Anterior cingulate cortex (tissue), 58 donors: ENCODE measurements at places on chromosomes 7 and 10.
A peak's percentile ranks its signal among the peaks of the same experiment; 100 is the strongest.

- no peak for DNase-seq
Measured at GRCh38 chr10:69123306-69123746, 652 bp upstream of the VPS26A start.

DNA sequence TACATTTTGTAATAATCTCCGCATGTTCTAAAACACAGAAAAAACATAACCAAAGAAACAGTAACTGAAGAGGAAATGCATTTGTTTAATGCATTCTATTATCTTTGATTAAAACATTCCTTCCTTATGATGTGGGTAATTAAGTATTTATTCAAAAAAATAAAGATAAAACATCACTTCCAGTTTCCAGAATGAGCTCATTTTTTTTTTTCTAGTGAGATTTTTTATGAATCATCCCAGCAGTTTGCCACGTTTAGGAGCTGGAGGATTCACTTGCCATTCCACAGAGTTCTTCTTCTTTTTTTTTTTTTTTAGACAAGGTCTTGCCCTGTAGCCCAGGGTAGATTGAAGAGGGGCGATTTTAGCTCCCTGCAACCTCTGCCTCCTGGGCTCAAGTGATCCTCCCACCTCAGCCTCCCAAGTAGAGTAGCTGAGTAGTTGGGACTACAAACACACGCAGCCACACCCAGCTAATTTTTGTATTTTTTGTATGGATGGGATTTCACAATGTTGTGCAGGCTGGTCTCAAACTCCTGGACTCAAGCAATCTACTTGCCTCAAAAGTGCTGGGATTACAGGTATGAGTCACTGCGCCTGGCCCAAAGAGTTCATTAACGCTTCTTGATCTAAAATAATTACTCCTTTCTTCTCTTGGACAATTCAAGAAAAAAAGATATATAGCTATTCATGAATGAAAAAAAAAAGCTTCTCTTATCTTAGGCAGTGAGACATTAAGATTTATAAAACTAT, 177.3 kb downstream of the DKK1 start:
- no peak for DNase-seq

DNA sequence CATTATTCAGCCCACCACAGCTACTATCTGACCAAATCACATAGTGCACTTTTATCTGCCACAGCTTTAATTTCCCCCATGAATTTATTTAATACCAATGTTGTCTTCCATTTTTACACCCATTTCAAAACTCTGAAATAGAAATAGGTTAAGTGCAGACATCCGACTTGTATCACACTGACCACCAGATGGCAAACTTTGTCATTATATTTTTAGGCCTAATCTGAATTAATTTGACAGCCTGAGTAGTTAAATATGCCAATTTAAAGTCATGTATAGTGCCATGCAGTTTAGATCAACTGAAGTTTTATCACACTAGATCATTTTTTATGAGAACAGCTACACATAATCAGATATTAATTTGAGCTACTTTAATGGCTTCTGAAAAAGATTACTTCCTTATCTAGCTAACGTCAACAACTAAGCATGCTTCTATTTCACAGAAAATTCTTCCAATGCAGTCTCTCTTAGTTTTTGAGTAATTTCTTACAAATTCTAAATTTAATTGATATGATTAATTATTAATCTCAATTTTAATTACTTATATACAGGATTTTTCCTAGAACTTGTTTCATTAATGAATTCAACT, 566.4 kb downstream of the GFRA1 start:
- DNase-seq = no peak

GRCh38 chr10:78529262-78529661, 495.6 kb downstream of the RPS24 start:
- DNase-seq = no peak

- DNase-seq = no peak
Measured at GRCh38 chr10:98910048-98910447, 325.6 kb downstream of the HPSE2 start.

- no peak for DNase-seq
Measured at GRCh38 chr7:110831419-110831818, 259.5 kb upstream of the LRRN3 start.

- no peak for DNase-seq
Measured at GRCh38 chr10:14378387-14378960, 47.8 kb upstream of the FRMD4A start.

- DNase-seq = no peak
Measured at GRCh38 chr7:127770885-127771284, 118.9 kb downstream of the SND1 start.

DNA sequence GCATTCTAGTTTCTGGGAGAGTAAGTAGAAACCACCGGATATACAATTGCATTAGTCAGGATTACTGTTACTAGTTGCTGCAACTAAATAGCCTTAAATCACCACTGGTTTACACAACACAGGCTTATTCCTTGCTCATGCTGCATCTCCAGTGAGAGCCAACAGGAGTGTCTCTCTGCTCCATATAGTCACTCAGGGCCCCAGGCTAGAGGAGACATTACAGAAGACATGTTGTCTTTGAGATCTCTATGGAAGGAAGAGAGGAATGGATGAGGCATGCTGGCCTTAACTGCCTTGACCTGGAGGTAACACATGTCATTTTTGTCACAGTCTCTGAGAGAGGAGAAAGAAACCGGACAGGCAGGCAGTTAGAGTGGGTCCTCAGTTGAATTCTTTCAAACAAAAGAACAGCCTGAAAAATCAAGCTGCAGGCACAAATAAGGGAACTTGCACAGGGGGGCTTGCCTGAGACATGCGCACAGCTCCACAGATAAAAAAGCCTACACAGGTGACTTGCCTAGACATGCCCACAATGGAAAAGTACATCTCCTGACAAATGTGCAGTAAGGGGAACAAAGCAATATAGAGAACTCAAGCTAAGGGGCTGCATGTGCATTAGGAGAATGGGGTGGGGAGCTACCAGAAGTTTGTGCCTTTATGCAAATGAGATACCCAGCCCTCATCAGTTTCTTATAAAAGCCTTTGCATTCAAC, 348.0 kb downstream of the TYW1 start:
- no peak for DNase-seq

GRCh38 chr7:45715471-45716352, 141.5 kb downstream of the ADCY1 start:
- no peak for DNase-seq

DNA sequence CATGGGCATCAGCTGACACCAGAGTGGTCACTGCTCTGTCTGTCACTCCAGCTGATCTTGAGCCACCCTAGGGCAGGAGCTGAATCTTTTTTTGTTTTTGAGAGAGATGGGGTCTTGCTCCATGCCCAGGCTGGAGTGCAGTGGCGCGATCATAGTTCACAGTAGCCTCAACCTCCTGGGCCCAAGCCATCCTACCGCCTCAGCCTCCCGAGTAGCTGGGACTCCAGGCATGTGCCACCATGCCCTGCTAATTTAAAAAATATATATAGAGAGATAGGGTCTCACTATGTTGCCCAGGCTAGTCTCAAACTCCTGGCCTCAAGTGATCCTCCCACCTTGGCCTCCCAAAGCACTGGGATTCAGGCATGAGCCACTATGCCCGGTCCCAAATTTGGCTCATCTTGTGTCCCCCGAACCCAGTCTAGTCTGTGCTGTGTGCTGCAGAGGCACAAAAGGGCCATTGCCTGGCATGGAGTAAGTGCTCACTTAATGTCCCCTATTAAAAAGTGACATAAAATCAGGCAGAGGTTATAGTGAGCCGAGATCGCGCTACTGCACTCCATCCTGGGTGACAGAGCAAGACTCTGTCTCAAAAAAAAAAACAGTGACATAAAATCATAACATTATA, 8.1 kb upstream of the FZD9 start:
- DNase-seq = no peak

- no peak for DNase-seq
Measured at GRCh38 chr10:48759113-48759901, 74.6 kb downstream of the WDFY4 start.

GRCh38 chr7:40014376-40014775, 64.3 kb downstream of the CDK13 start:
- no peak for DNase-seq

GRCh38 chr7:28155019-28155660, 25.5 kb downstream of the JAZF1 start:
- DNase-seq = no peak

DNA sequence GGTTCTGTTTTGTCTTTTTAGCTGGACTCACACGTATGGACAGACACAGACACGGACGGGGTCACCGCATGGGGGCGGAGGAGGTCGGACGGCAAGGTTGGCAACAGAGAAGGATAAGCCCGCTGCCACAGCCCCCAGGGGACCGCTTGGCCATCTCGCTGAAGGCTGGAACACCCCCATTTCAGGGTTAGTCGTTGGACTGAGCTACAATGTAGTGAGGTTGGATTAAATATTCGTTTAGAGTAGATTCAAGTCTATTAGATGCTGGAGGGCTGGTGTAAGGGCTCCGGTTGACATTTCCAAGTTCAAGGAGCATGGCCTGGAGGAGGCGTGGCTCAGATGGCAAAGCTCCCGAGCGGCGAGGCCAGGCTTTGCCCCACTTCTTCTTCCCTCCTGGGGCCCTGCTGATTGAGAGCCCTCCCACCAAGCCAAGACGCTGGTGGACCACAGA, 35.2 kb downstream of the PPIF start:
- no peak for DNase-seq

- no peak for DNase-seq
Measured at GRCh38 chr7:50474382-50475160, 24.4 kb upstream of the FIGNL1 start.

- DNase-seq = no peak
Measured at GRCh38 chr10:69665474-69666320, 35.6 kb downstream of the FAM241B start.

DNA sequence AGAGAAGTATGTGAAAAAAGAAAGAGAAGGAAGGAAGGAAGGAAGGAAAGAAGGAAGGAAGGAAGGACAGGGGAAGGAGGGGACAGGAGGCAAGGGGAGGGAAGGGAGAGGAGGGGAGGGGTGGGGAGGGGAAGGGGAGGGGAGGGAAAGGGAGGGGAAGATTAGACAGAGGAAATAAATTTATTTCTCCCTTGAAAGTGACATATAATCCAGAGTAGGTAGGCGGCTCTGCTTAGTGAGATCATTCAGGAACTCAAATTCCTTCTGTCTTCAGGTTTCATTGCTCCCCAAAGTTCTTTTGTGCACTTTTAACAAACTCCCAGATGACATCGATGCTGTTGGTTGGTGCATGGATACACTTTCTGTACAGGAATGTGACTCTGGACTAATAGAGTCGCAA, 594.7 kb upstream of the STEAP1 start:
- no peak for DNase-seq

- DNase-seq = no peak
Measured at GRCh38 chr10:121598263-121599249, at the start of gene FGFR2. Gene FGFR2, minus strand, starts transcription at chr10:121598444. Its CDS starts 4,627 bp downstream, at chr10:121593817.

- DNase-seq = no peak
Measured at GRCh38 chr10:27188897-27189296, 33.7 kb downstream of the MASTL start.

- DNase-seq = no peak
Measured at GRCh38 chr10:1365540-1366321, 309.5 kb downstream of the WDR37 start.

DNA sequence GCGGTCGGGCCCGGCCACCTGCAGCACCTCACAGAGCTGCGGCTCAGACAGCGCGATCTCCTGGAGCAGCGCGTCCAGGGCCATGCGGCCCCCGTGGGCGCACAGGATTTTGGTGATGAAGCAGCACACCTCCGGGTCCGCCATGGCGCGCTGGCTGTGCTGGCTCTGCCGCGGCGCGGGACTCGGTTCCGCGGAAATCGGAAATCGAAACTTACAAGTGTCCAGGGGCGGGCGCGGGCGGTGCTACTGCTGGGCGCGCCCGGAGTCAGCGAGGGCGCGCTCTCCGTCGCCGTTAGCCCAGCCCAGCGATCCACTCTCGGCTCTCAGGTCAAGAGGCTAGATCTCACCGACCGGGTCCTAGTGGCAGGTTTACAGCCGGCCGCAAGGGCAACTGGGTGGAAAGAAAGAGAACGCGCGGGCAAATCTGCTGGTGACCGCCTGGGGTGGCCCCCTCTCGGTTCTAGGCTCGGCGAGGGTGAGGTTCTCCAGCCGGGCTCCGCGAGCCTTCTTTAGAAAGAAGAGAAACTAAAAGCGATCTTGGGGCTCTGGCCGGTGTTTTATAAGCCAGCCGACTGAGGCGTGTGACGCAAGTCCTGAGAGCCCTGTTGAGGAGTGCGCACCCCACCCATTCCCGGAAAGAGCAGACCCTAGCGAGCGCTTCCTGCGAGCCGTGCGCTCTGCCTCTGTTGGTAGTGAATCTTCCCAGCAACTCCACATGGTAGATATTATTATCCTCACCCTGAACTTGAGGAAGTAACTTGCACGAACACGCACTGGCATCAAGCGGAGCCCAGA, at the start of gene ZC3HAV1:
TSS of gene ZC3HAV1 (minus strand) at position 533 of the 795 bp plus-strand sequence. CDS start at position 144, 389 bp downstream.
- peak; percentile 29 for DNase-seq

GRCh38 chr7:130655286-130655685, 13.3 kb downstream of the COPG2 start:
- DNase-seq = no peak

DNA sequence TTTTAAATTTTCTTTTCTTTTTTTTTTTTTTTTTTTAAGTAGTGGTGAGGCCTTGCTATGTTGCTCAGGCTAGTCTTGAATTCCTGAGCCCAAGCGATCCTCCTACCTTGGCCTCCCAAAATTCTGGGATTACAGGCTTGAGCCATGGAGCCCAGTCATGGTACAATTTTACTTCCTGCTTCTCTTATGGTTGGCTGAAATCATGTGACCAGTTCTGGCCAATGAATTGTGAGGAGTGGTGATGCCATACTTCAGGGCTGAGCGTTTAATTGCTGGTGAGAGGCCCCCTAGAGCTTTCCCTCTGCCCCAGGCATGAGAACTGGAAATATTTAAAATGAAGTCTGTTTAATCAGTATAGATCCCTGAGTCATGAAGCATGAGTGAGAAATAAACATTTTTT, 22.2 kb upstream of the BAIAP2L1 start:
- no peak for DNase-seq

DNA sequence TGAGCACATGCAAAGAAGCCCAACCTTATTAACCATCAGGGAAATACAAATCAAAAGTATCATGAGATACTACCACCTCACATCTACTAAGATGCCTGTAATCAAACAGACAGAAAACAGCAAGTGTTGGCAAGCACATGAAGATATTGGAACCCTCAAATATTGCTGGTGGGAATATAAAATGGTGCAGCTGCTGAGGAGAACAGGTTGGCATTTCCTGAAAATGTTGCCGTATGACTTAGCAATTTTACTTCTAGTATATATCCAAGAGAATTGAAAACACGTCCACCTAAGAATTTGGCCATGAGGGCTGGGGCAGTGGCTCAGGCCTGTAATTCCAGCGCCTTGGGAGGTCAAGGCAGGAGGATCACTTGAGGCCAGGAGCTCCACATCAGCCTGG, 39.4 kb upstream of the TNRC18 start:
- no peak for DNase-seq

DNA sequence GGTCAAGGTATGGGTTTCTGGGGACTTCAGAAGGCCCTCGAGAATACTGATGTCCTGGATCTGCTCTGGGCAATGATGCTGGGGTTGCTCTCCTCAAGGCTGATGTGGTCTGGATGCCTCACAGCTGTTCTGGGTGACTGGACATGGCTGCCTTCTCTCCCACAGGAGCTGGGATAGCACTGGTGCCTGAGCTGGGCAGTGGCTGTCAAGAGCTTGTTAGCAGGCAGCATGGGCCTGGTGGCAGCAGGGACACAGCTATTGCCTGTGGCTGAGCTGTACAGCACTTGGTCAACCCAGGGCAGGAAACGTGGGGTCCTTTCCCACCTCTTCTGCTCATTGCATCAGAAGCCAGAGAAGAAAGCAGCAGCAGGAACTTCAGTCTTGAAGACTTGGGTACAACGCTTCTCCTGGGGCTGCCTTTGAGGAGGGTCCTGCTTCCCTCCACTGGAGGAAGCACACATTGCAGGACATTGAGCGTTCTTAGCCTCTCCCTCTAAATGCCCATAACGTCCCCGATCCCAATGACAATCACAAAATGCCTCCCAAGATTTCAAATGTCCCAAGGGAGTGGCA, 13.0 kb downstream of the ADCYAP1R1 start:
- no peak for DNase-seq
